ENCODE measurements at places on chromosomes 5 and 9.

GRCh38 chr5:37996918-37997317 lies 157.1 kb upstream of the GDNF start:
- DNase-seq = no peak

DNA sequence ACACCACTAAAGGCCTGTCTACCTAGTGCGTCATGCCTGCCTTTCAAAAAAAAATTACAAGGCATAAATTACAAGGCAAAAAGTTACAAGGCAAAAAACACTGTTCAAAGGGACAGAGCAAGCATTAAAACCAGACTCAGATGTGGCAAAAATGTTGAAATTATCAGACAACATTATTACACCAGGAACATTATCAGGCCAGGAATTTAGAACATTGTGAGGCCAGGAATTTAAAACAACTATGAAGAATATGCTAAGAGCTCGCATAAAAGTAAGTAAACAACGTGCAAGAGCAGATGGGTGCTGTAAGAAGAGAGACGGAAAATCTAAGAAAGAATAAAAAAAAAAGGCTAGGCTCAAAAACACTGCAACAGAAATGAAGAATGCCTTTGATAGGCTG lies 18.2 kb upstream of the MLANA start:
- DNase-seq = no peak

DNA sequence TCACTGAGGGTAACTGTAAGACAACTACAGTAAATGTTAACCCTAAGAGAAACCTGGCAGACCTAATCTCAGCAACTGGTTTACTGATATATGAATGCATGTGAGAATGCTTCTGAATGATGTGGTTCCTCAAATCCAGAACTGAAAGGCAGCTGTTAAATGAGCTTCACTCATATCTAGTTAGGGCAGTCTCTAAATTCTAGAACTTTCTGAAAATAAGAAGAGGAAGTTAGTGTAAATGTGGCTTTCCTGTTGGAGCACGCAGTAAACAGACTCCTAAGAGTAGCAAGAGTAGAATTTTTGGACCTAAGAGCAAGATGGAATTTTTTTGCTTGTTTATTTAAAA lies 117.9 kb upstream of the KCNN2 start:
- DNase-seq = no peak

GRCh38 chr5:132456296-132456986 lies 34.1 kb downstream of the IRF1 start:
- no peak for DNase-seq

DNA sequence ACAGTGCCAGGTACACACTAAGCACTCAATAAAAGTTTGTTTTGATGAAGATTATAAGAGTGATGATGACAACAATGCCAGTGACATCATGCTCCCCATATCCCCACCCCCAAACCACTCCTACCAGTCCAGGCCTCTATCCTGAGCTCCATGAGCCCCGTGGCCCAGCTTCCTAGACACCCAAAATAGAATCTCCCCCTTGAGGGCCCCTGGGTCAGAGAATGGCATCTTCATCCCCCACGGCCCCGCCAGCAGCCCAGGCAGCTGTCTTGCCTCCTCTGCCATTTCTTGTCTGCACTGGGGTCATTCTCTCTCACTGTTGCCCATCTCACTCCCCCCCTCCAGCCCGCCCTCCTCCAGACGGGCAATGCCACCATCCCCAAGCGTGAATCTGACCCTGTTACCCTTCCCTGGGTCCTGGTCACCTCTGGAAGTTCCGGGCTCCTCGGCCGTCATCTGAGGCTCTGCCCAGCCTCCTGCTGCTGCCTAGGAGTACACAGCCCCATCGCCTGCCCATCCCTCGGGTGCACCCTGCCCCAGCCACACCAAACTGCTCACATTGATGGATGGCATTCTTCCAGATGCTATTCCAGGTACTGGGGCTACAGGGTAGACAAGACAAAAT lies 76.8 kb upstream of the LMX1B start:
- no peak for DNase-seq

Data from NCI-H1105 (cell line).